ENCODE measurements at places on chromosomes 2 and 18.

DNA sequence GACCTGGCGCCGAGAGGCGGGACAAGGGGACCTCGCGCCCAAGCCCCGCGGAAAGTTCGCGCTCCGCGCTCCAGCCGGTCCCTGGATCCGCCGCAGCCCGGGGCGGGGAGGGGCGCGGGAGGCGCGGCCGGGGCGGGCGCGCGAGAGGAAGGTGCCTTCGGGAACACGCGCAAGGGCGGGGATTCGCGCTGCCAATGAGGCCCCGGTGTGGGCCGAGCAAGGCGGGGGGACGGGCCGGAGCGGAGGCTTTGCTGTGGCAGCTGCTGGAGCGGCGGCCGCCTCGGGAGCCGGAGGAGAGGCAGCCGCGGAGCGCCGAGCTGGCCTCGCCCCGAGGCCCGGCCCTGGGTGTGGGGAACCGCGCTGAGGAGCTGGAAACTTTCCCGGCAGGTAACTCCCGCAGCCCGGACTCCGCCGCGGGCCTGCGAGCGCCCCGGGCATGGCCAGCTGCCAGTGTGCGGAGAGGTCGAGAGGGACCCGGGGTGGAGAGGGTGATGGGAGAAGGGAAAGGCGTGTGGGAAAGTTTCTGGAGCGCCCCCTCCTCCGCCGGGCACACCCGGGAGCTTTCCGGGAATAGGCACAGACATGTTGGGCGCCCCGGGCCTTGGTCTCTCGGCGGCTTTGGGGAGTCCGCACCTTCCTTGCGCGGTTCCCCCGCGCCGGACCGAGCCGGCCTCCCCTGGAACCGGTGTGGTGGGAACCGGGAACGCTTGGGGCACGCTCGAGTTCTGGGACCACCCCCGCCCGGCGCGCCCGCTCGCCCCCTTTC, at the start of gene TANC1:
Gene TANC1 (plus strand): TSS at position 245 of the 766 bp plus-strand sequence. CDS start 97,271 bp downstream, outside the sequence.
- peak; percentile 87 for DNase-seq

GRCh38 chr2:224410946-224411561, 9.1 kb upstream of the FAM124B start:
- DNase-seq = no peak

- no peak for DNase-seq
Measured at GRCh38 chr2:18855027-18855426, 265.7 kb upstream of the NT5C1B start.

- DNase-seq = no peak
Measured at GRCh38 chr2:198448789-198449188, 644.4 kb downstream of the PLCL1 start.

- DNase-seq = no peak
Measured at GRCh38 chr2:6580982-6581381, 284.7 kb downstream of the CMPK2 start.

DNA sequence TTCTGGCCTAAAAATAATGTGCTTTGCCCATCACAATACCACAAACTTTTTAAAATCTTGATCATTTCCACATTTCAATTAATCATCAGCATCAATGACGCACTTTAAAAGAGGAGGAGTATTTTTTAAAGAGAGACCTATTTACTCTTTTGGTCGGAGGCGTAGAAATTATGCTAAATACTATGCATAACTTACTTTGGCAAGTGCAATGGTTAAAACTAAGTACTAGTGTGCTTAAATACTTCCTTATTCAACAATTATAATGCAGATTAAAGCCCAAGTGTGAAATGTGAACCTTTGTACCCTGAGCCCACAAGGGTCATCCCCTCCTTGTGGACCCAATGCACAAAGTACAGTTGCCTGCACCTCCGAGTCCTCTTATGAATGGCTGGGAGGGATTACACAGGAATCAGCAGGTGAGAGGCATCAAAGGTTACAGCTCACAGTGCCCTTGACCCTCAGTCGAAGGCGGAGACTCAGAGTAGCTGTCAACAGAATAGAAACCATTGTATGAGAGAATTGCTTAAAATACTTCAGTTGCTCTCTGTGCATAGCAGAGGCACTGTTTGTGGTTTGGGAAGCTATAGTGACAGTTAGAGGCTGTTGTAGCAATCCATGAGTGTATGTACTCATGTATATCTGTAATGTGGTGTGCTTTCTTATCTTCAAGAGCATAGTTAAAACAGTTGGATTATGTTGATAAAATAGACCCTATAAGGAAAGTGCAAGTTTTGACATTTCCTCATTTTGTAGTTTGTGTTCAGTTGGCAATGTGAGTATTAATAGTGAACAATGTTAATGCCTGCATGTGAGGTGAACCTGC, 151.7 kb upstream of the ITGA4 start:
- DNase-seq = peak; percentile 60

GRCh38 chr2:119366161-119366648, 429 bp downstream of the C2orf76 start:
- peak; percentile 32 for DNase-seq

- DNase-seq = peak; percentile 76
Measured at GRCh38 chr18:51051105-51051712, 21.2 kb downstream of the SMAD4 start.

GRCh38 chr2:239870863-239871262, 154.3 kb downstream of the NDUFA10 start:
- DNase-seq = no peak

GRCh38 chr2:6576302-6576701, 289.4 kb downstream of the CMPK2 start:
- DNase-seq = no peak

- DNase-seq = peak; percentile 38
Measured at GRCh38 chr2:207768168-207768865, 1.4 kb downstream of the FZD5 start.

GRCh38 chr18:60060578-60060977, 160.8 kb downstream of the PMAIP1 start:
- DNase-seq = no peak

GRCh38 chr18:47246027-47246971, 5.2 kb downstream of the SKOR2 start:
- DNase-seq = no peak

DNA sequence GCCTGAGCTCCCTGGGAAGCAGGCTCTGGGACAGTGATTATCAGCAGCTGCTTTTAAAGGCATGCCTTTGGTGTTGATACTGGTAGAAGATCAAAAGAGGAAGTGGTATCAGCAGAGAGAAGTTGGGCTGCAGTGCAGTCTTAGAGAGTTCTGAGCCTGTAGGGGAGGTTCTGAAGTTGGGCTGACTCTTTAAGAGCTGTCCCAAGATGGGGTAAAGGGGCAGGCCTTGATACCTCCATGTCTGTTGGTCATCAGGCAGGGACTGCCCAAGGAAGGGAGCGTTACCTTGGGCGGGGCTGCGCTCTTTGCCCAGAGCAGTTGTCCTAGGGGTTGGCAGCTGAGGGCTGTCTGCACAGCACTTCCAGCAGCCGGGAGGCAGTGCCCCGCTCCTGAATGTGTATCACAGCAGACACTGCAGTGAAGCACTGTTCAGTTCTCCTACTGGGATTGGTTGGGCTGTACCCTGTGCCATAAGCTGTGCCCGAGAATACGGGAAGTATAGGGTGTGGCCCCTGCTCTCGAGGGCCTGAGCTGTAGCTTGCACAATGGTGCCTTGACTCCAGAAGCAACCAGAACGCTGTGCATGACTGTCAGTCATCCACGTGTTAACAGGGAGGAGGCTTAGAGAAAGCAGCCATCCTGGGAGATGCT, 177.0 kb downstream of the CTIF start:
- peak; percentile 87 for DNase-seq

- no peak for DNase-seq
Measured at GRCh38 chr2:122999258-122999657, 1025.8 kb upstream of the CNTNAP5 start.

GRCh38 chr18:6086731-6087130, 191.4 kb upstream of the TMEM200C start:
- DNase-seq = no peak

GRCh38 chr2:26723991-26724750, 31.6 kb downstream of the KCNK3 start:
- DNase-seq = peak; percentile 14

DNA sequence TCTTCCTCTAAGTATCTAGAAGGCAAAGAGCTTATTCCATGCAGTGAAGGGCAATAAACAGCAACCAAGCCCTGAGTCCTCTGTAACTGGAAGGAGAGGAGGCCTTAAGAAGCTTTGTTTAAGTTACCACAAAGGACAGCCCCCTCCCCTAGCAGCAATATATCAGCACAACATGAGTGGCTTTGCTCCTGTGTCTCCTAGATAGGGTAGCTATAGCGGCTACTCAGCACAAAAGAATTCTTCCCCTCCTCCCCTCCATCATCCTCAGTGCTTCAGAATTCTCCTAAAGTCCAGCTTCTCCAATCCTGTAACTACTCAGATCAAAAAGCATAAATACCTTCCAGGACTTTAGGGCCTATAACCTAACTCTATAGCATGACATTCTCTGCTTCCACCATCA, 16.5 kb downstream of the SUMO1 start:
- DNase-seq = no peak

GRCh38 chr18:70598406-70598805, 309.6 kb downstream of the SOCS6 start:
- DNase-seq = no peak

- DNase-seq = no peak
Measured at GRCh38 chr18:6571239-6571602, 156.5 kb upstream of the L3MBTL4 start.

DNA sequence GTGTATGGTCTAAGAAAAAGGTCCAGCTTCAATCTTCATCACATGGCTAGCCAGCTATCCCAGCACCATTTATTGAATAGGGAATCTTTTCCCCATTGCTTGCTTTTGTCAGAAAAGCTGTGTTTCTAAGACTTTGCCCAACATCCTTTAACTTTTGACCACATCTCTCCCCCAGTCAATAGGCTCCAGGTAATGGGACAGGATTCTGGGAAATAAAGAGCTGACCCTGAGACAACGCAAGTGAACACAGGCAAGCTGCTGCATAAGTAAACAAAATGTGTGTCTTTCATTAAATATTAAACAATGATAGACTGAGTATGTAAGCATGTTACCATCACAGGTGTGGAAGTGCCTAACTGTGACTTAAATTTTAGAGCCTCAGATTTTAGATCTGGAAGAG, 23.0 kb downstream of the FAM110C start:
- no peak for DNase-seq

DNA sequence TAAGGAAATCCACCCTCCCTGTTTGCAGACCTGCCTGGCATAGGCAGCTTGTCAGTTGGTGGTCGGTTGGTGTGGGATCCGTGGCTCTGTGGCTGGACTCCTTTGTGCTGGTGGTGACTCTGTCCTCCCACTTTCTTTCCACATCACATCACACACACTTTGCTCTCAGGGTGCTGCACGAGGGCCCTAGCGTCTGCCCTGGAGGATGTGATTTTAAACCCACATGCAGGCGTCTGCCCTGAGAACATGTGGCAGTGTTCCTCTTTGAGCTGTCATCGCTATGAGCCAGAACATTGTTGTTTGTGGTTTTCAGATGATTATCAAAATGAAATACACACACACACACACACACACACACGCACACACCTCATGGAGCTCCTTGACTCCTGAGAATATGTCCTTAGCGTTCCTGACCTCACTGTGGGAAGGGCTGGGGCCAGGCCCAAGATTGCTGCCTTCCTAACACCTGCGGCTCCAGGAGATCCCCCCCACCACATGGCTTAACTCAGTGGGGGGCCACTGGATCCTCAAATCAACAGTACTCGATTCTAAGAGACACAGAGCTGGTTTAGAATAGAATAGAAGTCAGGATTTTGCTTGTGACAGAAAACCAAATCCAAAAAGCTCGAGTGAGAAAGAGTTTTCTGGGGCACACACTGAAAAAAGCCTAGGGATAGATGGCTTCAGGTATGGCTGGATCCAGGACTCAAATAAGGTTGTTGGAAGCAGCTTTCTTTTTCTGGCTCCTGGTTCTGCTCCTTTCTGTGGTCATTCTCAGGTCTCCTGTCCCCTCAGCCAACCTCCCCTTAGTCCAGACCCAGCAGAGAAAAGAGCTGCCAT, 54.8 kb downstream of the RTP5 start:
- DNase-seq = peak; percentile 53

DNA sequence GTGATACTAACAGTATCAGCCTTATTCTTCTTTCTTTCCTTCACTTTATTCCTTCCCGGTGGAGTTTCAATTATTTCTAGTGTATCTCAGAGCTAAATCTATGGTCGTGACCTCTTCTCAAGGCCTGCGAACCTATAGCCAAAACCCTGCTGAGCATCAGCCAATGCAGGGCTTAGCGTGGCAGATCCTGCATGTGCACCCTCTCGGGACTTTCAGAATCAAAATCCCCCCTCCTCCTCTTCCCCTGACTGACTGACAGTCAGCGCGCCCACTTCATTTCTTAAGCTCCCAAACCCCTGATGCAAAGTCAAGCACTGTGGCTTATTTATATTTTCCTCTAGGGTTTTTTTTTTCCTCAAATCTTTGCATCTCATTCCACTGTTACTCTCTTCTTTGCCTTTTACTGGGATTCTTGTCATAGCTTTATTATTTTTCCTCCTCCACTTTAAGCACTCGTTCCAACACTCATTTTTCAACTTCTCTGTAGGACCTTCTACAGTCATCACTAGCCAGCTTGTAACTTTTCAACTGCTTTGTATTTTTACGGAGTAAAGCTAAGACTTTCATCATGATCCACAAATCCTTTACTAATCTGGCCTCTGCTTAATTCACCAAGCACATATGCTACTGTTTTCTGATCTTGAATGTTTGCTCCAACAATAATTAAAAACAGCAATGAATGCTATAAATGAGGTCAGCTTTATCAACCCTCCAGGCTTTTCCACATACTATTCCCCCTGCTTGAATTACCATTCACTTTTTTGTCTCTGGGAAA, 896.5 kb upstream of the PIK3C3 start:
- DNase-seq = no peak

GRCh38 chr2:101733257-101733993, 35.9 kb downstream of the MAP4K4 start:
- DNase-seq = no peak

DNA sequence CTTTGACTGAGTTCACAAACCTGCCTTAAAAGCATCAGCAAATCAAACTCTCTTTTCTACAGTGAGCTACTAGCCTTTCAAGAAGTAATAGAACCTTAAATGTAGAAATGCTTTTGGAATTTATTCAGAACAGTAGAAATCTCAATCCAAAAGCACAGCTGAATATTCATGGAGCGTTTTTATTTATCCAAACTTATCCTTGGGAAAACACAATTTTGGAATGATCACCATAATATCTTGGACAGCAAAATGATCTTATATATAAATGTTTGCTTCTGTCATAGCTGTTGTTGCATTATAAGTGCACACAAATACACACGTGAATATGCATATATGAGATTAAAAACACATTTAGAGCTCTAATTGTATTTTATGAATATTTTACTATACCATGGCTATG, 747.3 kb upstream of the PIK3C3 start:
- DNase-seq = no peak

DNA sequence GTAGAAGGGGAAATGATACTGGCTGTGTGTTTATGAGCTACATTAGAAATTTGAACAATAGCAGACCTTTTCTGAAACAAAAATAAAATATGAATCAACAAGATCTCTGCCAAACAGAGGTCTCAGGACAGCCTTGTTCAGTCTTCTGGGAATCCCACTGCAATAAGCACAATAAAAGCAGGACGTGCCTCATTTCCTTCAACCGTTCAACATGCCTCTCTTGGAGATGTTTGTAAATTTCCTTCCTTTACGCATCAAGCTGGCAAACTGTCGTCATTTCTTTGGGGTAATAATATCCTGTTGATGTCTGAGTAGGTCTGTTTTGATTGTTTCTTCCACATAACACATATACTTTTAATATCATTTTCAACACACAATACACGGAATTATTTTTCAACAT, 77.2 kb downstream of the TCF4 start:
- peak; percentile 73 for DNase-seq

GRCh38 chr18:34726286-34727004, 16.3 kb downstream of the DTNA start:
- DNase-seq = no peak

GRCh38 chr2:173079973-173080860, 4.6 kb downstream of the MAP3K20 start:
- no peak for DNase-seq

GRCh38 chr18:6200204-6200774, 214.4 kb downstream of the L3MBTL4 start:
- DNase-seq = no peak

All from suppressor macrophage (primary cell).